HT1080 (cell line): ENCODE measurements at places on chromosomes 2 and 18.
A peak's percentile ranks its signal among the peaks of the same experiment; 100 is the strongest.

GRCh38 chr2:153189091-153189888 lies 289.3 kb downstream of the RPRM start:
- no peak for DNase-seq

DNA sequence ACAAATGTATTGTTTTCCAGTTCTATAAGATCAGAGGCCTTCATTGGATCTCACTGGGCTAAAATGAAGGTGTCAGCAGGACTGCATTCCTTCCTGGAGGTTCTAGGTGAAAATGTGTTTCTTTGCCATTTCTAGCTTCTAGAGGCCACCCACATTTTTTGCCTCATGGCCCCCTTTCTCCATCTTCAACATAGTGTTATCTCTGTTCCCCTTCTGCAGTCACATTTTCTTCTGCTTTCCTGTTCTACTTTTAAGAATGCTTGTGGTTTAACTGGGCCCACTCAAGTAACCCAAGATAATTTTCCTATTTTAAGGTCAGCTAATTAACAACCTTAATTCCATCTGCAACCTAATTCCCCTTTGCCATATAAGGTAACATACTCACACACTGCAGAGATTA lies 36.1 kb downstream of the METTL21A start:
- DNase-seq = no peak

DNA sequence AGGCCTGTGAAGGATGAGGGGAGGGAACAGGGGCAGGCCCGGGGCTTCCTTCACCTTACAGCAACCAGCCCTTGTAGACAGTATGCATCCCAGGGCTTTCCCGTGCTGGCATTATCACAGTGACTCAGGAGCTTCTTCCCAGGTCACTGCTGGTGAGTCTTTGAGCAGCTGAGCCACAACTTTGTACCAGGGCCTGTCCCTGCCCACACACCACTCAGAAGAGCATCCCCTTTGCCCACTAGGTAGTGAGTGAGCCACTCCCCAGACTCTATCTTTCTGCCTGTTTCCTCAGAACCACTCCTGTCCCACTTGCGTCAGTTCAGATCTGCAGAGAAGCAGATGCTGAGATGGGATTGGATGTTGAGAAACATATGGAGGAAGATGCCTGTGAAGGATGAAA lies 69.6 kb upstream of the ALPP start:
- DNase-seq = no peak

DNA sequence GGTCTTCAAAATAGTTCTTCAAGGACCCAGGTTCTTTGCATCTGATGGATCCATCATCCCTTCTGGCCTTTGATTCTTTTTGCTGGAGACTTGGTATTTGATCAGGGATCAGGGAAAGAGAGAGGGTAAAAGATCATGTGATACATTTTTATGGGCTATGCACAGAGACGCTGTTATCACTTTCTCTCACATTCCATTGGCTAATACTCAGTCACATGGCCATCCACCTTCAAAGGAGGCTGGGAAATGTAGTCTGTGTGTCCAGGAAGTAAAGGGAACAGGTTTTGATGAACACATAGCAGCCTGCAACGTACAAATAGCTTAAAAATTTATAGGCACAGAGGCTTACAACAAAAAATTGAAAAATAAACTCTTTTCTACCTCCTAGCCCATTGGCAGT lies 629.6 kb upstream of the FANCL start:
- DNase-seq = peak; percentile 27

DNA sequence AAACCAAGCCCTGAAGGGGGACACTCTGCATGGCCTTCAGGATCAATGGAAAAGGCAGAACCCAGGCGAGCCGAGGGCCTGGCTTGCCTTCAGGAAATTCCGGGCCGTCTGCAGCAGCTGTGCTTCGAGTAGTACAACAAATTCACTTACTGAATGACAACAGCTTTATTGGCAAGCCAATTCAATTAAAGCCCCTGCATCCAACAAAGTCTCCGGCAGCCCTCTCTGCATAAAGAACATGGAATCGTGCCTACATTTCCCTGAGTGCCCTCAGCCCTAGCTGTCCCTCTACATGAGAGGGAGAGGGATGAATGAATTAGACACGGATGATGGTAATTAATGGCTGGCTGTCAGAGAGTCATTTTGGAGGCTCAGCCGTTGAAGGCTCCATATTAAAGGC lies 189.0 kb downstream of the BCL11A start:
- no peak for DNase-seq

- no peak for DNase-seq
These were observed 33.6 kb downstream of the B3GNT7 start for GRCh38 chr2:231429152-231429551.

DNA sequence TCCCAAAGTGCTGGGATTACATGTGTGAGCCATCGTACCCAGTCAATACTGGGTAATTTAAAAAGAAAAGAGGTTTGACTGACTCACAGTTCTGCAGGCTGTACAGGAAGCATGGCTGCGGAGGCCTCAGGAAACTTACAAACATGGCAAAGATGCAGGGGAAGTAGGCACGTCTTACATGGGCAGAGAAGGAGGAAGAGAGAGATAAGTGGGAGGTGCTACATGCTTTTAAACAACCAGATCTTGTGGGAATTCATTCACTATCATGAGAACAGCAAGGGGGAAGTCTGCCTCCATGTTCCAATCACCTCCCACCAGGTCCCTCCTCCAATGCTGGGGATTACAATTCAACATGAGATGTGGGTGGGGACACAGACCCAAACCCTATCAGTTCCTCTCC lies 192.5 kb downstream of the ATAD2B start:
- DNase-seq = no peak

DNA sequence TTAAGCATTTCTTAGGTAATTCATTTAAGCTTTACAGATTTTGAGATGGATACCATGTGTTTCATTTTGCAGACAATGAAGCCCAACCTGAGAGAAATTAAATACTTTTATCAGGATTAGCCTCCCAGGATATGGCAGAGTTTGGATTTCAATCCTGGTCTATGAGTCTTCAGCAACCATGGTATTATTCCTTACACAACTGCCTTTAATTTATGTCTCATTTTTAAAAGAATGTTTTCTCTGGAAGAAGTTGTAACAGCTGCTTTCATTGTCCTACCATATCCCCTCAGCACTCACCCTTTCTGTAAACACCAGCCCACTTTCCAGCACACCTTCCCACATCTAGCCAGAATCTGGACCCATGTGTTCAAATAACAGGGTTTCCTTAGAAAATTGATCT lies 863.7 kb upstream of the VRK2 start:
- no peak for DNase-seq

DNA sequence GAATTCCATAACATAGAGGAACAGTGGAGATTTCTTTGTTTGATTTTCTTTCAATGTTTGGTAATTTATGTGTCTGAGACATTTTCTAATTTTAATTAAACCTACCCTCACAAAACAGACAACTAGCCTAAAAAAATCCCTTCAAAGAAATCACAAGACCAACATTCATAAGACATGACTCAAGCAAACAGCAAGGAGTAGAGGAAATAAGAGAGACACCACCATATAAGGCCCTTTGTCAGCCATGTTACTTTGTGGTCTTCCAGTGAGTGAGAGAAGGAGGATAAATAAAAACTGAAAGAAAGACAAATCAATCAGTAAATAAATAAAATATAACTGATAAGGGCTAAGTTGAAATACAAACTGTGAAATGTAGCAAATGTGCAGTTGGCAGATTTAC lies 830.8 kb upstream of the SLC39A10 start:
- peak; percentile 59 for DNase-seq

GRCh38 chr2:46198164-46198883 lies 98.9 kb upstream of the EPAS1 start:
- no peak for DNase-seq

- DNase-seq = no peak
These were observed 41.6 kb upstream of the SPAG16 start for GRCh38 chr2:213242653-213243052.

- DNase-seq = no peak
These were observed 102.0 kb upstream of the EFEMP1 start for GRCh38 chr2:56025469-56026193.

GRCh38 chr2:127455566-127456493 lies 37.6 kb downstream of the PROC start:
- DNase-seq = no peak

DNA sequence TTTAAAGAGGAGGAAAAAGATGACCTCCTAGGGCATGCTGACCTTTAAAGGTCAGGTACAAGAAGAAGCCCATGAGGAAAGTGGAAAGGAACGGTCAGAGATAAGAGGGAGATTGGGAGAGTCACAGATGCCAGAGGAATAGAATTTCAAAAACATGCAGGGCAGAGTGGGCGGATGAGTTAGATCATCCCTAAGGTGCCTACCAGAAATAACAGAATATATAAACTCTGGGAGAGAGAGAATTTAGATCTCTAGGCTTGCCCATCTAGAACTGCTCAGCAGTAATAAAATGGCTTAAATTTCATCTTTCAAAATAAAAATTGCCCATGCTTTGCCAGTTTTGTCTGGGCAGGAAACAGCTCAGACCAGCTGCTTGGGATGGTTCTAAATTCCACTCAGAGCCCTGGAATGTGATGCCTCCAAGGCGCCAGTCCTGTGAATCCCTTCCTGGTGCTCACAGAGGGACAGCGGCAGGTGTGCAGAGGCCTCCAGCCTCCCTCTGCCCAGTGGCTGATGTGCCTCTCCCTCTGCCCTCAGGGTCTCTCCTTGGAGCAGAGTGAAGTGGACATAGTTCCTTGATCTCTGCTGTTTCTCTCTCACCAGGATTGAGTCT lies 130.9 kb downstream of the ANTXR1 start:
- peak; percentile 67 for DNase-seq

DNA sequence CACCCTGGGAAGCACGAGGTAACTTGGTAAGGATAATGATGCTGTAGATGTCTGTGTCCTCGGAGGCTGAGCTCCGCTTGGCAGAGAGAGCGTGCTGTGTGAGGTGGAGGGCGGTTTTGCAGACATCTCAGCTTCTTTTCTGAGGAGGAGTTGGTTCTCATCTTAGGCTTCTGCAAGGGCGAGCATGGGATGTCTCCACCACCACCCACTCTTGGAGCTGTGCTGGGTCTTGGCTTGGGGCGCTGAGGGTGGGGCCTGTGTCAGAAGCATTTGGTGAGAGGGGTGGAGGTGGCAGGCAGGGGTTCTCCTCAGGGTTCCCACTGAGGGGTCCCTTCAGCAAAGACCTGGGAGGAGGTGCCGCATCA lies 9.2 kb downstream of the OXER1 start:
- no peak for DNase-seq

DNA sequence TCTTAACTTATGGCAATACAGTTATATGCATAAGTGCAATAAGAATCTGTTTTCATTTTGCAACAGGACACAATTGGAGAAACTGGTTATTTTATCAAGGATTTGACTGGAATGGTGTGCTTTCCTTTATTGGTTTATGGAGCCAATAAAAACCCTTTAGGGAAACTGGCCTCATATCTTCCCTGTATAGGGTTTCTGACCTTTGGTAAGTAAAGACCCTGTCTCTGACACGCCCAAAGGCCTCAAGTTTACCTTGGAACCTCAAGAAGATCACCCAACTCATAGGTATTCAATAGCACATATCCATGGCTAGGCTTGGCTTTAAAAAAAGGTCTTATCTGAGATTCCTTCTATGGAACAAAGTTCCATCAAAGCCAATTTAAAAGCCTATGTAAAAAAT lies 11.2 kb downstream of the HAAO start:
- DNase-seq = no peak

DNA sequence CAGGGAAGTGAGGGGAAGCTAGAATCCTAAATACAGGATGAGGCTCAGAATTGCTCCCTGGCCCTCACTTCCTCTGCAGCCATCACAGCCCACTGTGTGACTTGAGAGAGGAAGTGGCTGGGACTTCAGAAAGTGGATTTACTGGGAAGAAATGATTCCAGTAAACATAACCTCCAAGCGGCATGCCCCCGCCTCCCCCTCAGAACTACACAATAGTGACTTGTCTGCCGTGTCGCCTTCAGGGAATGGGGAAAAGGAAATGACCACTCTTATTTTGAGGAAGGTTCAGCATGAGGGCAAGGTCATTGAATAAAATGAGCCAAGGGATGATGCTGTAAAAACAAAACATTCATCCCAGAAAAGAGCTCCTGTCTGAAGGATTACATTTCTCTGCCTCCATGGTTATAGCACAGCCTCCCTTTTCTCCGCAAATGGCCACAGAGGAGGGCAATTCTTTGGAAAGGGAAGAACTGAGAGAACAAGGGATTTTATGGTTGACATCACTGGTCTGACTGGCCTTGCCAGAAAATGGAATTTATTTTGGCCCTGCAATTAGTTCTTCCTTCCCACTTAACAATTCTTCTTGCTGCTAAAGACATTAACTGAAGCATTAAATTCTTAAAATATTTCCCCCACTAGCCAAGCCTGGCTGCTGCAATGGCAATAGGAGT lies 78.9 kb upstream of the DAPL1 start:
- DNase-seq = peak; percentile 55

DNA sequence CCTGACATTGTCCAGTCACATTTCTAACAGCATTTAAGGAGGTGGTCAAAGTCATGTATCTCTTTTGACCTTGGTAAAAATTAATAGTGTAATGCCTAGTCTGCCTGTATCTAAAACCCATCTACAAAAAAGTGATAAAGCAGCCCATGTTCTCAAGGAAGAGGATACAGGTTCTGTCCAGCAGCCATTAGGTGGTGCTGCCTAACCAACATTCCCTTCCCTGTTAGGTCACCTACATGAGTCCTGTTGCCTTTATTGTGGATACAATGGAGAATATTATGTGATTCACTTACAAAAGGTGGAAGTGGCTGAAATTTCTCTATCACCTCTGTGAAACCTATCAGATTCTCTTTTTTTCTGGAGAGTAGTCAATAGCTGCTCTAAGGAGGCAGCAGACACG lies 52.5 kb downstream of the AQP4 start:
- no peak for DNase-seq

DNA sequence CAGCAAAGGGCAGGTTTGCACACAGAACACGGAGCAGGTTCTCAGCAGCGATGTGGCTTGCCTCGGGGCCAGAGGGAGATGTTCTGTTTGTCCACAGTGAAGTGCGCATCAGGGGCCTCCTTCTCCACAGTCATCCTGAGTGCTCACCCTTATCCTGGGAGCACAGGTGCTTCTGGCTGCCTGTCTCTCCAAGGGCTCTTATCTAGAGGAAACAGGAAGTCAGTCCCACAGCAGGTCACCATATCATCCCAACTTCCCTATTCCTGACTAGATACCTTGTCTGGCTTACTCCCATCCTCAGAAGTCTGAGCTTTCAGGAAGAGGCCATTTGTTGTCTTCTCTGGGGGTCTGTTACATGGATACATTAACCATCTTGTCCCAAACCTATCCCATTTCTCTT lies at the start of gene CD207:
TSS of gene CD207 (minus strand) at position 174 of the 400 bp plus-strand sequence. CDS start at position 134, 40 bp downstream.
- no peak for DNase-seq

- DNase-seq = no peak
These were observed 437.2 kb upstream of the PKDCC start for GRCh38 chr2:41610501-41611190.
